ENCODE measurements at places on chromosomes 4 and X.

- DNase-seq, result no peak
Observed at GRCh38 chrX:150847088-150847487, 51.4 kb downstream of the CD99L2 start.

GRCh38 chr4:71472946-71473345 is 134.1 kb downstream of the SLC4A4 start:
- no peak for DNase-seq

- no peak for DNase-seq
Observed at GRCh38 chrX:10240918-10241317, 84.1 kb downstream of the CLCN4 start.

DNA sequence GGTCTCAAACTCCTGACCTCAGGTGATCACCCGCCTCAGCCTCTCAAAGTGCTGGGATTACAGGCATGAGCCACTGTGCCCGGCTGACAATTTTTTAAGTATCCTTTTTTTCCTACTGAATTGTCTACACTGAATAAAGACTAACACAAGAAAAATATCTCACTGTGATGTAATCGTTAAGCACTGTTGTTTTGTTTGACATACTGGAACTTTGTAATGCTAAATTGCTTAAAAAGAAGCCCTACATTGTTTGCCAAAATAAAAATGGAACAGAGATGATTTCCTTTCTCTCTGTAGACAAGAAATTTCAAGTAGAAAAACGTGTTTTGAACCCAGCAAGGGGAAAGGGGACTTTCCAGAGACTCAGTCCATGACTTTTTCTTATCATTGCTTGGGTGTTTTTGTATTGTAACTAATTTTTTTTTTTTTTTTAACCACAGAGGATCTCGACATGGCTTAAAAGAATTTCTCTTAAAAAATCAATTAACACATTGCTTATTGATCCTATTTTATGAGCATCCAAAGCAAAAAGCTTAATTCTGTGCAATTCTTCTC is 74.9 kb downstream of the TMEM156 start:
- peak; percentile 14 for DNase-seq

DNA sequence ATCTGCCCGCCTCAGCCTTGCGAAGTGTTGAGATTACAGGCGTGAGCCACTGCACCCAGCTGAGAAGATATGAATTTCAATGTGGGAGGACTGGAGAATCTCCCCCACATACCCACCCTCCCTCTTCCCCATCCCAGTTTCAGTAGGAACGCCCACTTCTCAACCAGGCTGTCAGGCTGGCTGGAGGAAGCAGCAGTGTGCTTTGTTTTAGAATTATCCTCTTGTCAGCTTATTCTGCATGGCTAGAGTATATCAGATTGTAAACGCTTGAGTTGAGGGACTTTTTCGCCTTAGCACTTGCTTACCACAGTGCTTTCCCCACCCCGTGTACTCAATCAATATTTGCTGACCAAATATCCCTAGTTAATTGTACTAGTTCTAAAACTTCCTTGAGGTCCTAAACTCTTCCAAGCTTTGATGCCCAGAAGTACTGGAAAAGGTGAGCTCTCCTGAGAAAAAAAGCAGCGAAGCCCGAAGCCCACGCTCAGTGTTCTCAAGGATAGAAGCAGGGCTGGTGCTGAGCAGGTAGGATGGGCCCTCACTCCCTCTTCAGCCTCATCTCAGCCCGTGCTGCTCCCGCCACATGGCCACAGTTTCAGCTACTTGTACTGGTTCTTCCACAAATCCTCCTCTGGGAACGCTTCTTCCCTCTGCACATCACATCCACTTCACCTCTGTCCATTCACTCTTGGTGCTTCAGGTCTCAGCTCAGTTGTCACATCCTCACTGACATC is 7.3 kb upstream of the ARHGAP10 start:
- DNase-seq, result no peak

DNA sequence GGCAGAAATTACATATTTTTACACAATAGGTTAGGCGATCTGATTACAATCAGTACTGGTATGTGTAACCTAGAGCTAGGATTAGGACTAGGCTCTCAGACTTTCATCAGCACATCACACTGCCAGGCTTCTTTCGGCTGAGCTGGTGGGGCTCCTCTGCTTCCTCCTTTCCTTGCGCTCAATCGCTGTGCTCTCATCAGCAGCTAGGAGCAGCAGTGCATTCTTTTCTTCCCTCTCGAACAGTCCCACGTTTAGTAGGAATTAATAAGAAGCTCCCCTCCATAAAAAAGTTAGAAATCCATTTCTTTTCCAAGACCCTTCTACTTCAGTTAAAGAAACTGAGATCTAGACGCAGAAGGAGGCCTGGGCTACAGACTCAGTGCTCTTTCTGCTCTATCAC is 350.4 kb downstream of the SPRY1 start:
- no peak for DNase-seq

DNA sequence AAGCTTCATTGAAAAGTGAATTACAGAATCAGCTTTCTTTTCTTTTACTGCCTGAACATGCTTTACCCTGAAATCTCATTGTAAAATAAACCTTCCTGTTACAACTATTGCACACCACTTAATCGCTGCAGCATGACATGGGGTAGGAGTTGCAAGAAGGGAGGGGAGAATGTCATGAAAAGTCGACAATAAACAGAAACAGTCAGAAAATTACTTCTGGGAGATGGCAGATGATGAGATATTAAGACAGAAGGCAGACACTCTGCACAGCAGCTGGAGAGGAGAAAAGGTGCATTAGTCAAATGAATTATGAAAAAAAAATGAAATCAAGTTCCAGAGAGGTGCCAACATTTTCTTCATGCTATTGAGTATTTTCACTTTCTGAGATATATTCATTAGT is 287.7 kb downstream of the PCDH7 start:
- DNase-seq, result no peak

- DNase-seq, result no peak
Observed at GRCh38 chrX:6384371-6384770, 150.5 kb downstream of the VCX3A start.

DNA sequence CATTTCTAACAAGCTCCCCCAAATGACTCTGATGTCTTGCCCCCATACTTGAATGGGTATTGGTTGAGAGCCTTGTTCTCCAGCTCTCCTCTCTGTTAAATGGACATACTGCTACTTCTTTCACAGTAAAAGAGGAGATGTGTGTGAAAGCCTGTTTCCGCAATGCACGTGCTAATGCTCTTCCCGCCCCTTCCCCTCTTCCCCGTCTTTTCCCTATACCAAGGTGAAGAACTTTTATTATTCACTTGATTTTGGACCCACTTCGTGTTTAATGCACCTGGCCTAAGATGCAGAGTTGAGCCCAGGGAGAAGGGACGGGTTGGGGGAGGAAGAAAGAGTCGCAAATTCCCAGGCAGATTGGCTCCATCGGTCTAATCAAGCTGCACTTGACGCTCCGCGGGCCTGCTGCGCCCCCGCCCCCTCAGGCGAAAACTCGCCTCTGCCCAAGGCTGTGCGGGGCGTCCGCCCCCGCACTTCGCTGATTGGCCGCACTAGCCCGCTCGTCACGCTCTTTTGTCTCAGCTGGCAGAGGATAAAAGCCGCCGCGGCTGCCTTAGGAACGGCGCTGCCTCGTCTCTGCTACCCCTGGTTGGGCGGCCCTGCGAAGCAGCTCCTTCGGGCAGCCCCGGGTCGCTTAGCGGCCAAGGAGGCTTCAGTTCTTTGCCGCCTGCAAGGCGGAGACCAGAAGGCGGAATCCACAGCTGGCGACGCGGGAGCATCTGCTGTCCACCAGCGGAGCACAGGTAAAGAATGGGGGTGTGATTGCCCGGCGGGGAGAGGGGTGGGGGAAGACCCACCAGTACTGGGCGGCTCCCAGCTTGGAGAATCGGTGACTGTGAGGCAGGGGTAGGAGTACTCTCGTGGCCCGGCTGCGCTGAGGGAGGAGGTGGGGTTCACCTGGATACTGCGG is at the start of gene ZCCHC12:
ZCCHC12 (plus strand) TSS at position 562 of the 910 bp plus-strand sequence. CDS start 1,421 bp downstream, outside the sequence.
- DNase-seq, result peak; percentile 54

DNA sequence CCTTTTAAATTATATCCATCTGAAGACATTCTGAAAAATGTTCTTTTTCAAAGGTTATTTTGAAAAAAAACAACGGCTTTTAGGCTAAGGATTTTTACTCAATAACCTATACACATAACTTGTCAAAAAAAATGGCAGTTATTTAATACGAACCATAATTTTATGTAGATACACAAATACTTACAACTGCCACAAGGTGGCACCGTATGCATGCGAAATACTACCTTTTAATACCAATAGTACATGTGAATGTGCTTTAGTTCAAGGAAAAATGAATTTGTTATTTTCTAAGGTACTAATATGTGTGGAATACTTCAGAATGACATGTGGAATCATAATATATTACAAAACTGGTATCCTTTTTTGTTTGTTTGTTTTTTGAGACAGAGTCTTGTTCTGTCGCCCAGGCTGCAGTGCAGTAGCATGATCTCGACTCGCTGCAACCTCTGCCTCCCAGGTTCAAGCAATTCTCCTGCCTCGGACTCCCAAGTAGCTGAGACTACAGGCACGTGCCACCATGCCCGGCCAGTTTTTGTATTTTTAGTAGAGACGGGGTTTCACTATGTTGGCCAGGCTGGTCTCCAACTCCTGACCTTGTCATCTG is 4.6 kb upstream of the MAD2L1 start:
- no peak for DNase-seq

- DNase-seq, result no peak
Observed at GRCh38 chr4:78601013-78601412, 49.4 kb downstream of the ANXA3 start.

GRCh38 chr4:2962614-2963174 is 512 bp downstream of the NOP14 start:
- no peak for DNase-seq

- no peak for DNase-seq
Observed at GRCh38 chr4:183241721-183242151, 78.3 kb downstream of the CLDN22 start.

GRCh38 chr4:8409264-8410065 is 31.1 kb downstream of the ACOX3 start:
- DNase-seq, result peak; percentile 52

DNA sequence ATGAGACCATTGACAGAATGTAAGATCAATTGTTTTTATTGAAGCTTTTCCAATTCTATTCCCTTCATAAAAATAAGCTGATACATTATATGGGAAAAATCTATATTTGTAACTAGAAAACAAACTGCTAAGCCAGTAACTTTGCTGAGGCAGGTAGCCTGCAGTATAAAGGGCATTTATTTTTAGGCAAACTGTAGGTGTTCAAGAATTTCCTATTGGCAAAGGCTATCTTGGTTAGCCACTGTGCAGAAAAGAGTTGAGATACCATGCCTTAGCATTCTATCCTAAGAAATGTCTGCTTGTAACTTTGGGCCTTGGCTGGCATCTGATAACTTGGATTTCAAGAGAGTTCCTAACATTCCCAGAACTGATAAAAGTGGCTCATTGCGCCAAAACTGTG is 18.5 kb upstream of the PRRG1 start:
- DNase-seq, result no peak

DNA sequence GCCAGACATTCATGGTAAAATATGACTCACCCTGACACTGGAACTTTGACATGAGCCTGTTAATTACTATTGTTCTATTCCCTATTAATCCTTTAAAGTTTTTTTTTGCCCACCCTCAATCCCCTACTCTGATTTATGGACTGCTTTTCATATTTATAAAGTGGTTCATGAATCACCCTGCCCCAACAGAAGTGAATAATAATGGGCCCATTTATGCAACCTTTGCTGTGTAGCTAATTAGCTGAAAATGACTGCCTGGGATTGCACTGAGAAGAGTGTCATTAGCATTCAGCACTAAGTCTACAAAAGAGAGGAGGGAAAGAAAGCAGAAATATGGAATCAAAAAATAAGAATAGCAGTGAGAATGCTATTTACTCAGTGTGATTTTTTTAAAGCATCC is 154.3 kb downstream of the COMMD8 start:
- DNase-seq, result no peak

GRCh38 chr4:24862073-24862751 is 50.6 kb downstream of the CCDC149 start:
- no peak for DNase-seq

GRCh38 chr4:1749370-1749769 is 28.0 kb downstream of the TACC3 start:
- DNase-seq, result no peak

- peak; percentile 0 for DNase-seq
Observed at GRCh38 chrX:110743679-110744340, 51.8 kb downstream of the CHRDL1 start.

DNA sequence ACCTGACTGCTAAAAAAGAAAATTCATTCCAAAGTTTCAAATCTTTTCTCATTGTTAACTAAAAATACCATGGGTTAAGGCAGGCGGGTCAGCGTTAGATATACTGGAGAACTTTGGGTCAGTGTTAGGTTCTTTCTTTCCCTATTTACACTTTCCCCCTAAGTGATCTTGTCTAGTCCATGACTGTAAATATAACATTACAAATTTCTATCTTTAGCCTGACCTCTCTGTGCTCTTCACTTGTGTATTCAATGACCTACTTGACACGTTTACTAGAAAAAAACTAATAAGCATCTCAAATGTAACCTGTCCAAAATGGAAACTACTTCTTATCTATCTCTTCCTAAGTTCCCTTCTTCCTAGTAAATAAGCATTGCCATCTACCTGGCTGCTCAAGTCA is 95.3 kb downstream of the JADE1 start:
- DNase-seq, result no peak

DNA sequence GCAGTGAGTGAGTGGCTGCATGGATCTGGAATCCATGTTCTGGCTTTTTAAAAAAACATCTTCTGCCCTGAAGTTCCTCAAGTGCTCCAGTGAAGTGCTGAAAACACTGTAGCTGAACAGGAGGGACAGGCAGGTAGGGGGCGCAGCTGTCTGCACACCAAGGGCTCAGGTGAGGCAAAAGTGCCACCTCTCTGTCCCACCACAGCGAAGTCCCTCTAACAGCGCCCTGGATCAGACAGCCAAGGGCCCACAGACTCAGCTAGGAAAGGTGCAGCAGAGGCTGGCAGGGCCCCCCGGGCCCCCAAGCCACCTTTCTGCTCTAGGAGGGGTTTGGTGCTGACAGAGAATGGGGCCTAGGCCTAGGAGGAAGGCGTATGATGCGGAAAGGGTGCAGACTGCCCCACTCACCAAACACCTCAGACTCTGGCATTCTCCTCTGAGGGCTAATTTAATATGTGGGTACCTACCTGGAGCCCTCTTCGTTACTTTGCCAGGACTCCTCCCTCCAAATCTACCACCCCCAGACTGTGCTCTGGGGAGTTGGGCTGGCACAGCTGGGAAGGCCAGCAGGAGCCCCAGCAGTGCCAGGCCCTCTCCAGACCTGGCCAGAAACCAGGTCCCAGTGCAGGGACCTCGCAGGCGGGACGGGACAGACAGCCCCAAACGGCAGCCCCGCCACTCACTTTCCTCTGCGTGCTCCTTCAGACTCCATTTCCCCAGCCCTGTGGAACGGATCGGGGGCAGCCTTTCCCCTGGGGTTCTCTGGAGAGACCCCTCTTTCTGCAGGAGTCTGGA is 73.7 kb downstream of the ENPP6 start:
- DNase-seq, result no peak

GRCh38 chr4:110793381-110793801 is 170.5 kb upstream of the PITX2 start:
- no peak for DNase-seq

- DNase-seq, result no peak
Observed at GRCh38 chr4:110860901-110861300, 238.0 kb upstream of the PITX2 start.

DNA sequence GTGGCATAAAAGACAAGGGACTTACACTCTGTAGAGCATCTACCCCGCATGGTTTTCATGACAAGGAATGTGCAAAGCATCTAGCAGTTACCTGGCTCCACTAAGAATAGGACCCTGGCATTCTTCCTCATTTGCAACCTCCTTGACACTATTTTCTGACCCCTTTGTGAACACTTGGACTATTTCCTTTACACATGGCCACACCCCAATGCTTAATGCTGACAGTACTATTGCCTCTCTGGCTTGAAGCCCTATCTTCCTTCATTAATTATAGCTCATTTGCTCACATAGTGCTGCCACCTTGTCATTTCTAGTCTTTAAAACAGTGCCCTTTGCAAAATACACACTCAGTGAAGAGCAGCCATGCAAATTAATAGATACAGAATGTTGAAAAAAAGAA is 226.3 kb upstream of the VCX3A start:
- DNase-seq, result no peak

All from CD4-positive, alpha-beta T cell (primary cell).